ENCODE measurements at places on chromosomes 5 and 9.

DNA sequence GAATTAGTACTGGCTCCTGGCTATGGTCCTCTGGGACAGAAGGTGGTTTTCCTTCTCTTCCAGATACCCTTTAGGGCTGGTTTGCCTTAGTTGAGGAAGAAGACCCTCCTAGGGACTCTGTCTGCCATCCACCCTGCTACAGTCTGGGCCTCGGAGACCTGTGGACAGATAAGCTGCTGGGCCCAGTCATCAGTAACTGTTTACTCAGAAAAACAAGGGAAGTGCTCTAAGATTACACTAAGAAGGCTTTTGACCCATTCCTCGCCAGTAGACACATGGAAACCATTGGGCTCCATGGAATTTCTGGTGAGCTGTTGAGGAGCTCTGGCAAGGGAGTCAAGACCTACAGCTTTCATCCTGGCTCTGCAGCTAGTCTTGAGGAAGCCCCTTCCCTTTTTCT, 31.2 kb downstream of the LARP1 start:
- DNase-seq: no peak

GRCh38 chr5:126826619-126827215, 49.8 kb downstream of the LMNB1 start:
- DNase-seq: no peak

DNA sequence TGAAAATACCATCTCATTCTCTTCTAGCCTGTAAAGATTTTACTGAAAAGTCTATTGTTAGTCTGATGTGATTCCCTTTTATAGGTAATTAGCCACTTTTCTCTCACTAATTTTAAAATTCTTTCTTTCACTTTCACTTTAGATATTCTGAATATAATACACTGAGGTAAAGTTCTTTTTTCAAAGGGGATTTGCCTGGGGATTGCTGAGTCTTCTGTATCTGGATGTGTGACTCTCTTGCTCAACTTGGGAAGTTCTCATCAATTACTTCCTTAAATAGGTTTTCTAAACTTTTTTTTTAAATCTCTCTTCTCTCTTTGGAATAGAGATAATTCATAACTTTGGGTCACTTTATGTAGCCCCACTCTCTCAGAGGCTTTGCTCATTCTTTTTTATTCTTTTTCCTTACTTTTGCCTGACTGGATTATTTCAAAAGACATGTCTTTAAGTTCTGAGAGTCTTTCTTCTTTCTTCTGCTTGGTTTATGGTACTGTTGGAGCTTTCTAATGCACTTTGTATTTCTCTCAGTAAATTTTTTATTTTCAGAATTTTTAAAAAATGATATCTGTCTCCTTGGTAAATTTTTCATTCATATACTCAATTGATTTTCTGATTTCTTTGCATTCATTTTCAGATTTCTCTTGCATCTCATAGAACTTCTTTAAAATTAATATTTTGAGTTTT, 55.9 kb upstream of the IL12B start:
- no peak for DNase-seq

GRCh38 chr9:71797266-71797665, 29.0 kb upstream of the CEMIP2 start:
- no peak for DNase-seq

DNA sequence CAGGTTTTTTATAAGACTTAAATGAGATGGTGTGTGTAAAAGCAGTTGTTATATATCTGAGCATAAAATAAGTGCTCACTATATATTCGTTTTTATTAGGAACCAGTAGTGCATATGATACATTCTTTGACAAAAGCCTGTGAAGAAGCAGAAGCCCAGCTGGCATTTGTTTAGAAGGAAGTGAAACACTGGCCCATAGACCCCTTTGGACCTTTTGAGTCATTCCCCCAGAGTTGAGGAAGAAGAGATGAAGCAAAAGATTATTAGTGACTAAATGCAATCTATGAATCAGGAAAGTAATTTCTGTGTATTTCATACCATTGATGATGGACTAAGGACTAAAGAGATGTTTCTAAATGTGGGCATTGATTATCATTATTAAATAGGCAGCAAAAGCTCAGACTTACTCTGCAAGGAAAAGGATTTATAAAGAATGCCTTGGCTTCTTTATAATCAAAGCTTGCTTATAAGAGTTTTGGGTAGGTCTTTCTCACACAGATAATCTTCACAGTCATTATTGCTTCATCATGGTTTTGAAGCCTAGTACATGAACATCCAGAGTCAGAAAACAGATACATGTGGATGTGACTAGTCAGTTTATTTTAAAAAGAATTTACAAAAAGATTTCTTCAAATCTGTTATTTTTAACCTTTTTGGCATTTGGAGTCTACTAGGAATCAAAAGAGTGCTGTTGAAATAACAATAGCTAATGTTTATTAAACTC, 16.9 kb upstream of the FER start:
- DNase-seq: no peak

- DNase-seq: no peak
These were observed 50.8 kb downstream of the SAXO1 start for GRCh38 chr9:18982262-18982620.

Data from fibroblast of skin of left quadriceps (primary cell).